ENCODE measurements at places on chromosomes 1 and 21.

DNA sequence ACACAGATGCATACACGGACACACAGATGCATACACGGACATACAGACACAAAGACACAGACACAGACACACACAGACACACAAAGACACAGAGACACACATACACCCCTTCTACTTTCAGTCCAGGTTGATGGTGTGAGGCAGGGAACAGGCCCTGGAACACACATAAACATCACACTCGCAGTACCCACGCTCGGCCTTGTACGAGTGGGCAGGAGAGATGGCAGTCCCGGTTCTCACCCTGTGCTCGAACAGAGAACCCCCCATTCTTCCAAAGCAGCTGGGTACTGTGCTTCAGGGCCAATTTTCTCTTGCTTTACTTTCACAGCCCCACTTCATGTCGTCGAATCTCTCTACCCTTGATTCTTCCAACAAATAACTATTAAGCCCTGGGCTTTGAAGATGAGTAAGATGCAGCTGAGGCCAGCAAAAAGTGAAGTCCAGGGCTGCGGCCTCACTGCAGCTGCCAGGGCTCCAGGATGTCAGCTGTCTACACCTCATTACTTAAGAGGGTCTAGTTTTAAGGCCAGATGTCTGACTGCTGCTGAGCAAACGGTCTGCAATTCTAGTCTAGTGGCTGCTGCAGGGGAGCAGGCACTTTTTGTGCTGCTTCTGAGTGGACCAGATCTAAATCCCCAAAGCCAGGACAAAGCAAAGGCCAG, 90.1 kb downstream of the PGBD5 start:
- DNase-seq = no peak

DNA sequence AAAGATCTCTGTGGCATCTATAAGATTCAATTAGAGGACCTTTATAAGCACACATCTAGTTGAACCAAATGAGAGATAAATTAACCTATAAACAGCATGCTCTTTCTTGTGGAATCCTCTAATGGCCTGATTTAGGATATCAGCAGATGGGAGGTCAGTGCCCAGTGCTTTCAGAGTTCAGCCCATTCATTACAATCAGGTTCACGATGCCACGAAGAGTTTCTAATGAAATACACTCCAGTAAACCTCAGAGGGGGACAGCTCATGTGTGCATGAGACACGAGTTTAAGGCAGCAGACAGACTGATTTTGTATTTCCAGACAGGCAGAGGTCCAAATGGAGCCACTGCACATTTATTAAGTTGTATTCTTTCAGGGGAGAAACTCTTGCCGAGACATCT, 544.4 kb upstream of the PKN2 start:
- DNase-seq = no peak

DNA sequence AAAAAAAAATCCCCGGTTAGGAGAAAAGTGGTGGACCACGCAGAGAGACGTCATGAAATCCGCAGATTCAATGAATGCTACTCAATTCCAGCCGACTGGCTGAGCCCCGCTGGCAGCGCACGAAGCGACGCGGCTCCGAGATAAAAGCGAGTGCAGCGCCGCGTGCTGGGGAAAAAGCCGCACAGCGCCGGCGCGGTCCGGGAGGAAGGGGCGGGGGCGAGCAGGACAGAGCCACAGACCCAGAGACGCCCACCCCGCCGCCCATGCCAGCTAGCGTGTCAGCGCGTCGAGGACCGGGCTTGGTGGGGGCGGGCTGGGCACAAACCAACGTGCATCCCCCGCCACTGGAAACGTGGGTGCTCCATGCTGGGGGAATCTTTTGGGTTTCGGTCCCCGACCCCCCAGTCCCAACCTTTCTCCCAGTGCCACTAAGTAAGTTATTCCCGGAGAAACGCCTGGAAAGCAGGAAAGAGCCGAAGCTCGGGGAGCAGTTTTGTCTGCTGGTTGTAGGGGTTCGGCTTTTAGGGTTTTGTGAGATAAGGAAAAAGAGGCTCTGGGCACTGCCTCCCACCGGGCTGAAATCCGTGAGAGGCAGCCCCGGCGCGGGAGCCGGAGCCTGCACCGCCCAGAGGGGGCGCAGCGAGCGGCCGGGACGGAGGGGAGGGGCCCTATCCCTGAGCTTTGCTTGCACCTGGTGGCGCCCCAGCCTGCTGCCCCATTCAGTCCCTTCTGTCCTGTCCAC, at the start of gene KCNJ6:
KCNJ6 (minus strand) TSS at position 148 of the 742 bp plus-strand sequence. CDS start 75,775 bp downstream, outside the sequence.
- DNase-seq = no peak

GRCh38 chr1:200640963-200641401, 20.4 kb upstream of the KIF14 start:
- DNase-seq = no peak

- no peak for DNase-seq
Measured at GRCh38 chr1:33420870-33421775, 9.8 kb downstream of the PHC2 start.

GRCh38 chr1:209029737-209030136, 553.8 kb upstream of the CAMK1G start:
- no peak for DNase-seq

- no peak for DNase-seq
Measured at GRCh38 chr1:18923756-18924211, 21.4 kb upstream of the ALDH4A1 start.

DNA sequence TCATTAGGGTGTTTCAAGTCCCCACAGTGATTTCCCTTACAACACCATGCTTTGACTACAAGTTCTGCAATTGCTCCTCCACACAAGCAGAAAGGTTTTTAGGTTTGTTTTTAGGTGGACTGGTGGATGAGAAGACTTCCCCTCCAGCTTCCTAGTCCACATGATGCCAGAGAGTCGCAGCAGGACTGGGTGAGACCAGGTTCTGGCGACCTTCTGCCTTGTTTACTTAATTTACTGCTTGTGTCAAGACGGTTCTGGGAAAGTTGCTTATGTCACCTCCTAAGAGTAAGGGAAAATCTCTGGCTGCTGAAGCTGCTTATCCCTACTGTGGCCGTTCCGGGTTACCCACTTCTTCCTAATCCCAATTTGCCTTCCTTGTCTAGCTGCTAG, 76.4 kb downstream of the GLUL start:
- no peak for DNase-seq

GRCh38 chr1:29217633-29218032, 13.1 kb downstream of the MECR start:
- DNase-seq = no peak

- no peak for DNase-seq
Measured at GRCh38 chr21:15480160-15480559, 249.6 kb upstream of the USP25 start.

DNA sequence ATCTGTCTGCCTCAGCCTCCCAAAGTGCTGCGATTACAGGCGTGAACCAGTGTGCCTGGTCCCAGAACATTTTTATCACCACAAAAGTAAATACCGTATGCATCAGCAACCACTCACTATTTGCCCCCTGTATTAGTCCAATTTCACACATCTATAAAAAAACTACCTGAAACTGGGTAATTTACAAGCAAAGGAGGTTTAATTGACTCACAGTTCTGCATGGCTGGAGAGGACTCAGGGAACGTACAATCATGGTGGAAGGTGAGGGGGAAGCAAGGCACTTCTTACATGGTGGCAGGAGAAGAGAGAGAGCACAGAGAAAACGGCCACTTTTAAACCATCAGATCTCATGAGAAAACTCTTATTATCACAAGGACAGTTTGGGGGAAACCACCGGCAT, 25.6 kb upstream of the CTH start:
- no peak for DNase-seq

- DNase-seq = no peak
Measured at GRCh38 chr1:213692321-213692720, 295.5 kb upstream of the PROX1 start.

- no peak for DNase-seq
Measured at GRCh38 chr1:55610203-55610602, 395.0 kb upstream of the USP24 start.

- peak; percentile 84 for DNase-seq
Measured at GRCh38 chr1:24481101-24481500, 21.5 kb upstream of the RCAN3 start.

- no peak for DNase-seq
Measured at GRCh38 chr1:182718311-182718710, 33.9 kb upstream of the RGS8 start.

- no peak for DNase-seq
Measured at GRCh38 chr1:93827128-93827527, 51.9 kb downstream of the DNTTIP2 start.

- no peak for DNase-seq
Measured at GRCh38 chr1:46823151-46823550, 24.3 kb downstream of the CYP4B1 start.

DNA sequence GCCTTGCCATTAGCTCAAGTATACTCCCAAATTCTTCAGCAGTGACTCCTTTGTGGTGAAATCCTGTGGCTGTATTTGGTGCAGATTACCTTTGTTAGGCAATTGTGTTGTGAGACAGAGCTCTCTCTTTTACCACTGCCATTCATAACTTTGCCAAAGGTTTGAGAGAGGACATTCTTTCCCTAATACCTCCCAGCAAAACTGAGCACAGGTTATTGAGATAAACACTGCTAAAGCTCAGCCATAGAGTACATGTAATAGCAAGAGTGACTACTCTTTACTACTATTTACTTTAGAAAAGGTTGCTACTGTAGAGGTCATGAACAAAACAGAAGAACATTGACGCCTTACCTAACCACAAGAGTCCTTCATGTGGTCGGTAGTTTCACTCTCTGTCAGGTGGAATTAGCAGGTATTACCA, 514.0 kb upstream of the ADAMTS5 start:
- peak; percentile 18 for DNase-seq

GRCh38 chr1:92476071-92476631, 10.6 kb downstream of the GFI1 start:
- DNase-seq = peak; percentile 98

- DNase-seq = no peak
Measured at GRCh38 chr1:40808444-40808843, 24.9 kb downstream of the KCNQ4 start.
